ENCODE measurements at places on chromosomes 4 and X.

- DNase-seq, result peak; percentile 42
Observed at GRCh38 chr4:15955670-15956069, 7.3 kb downstream of the FGFBP2 start.

DNA sequence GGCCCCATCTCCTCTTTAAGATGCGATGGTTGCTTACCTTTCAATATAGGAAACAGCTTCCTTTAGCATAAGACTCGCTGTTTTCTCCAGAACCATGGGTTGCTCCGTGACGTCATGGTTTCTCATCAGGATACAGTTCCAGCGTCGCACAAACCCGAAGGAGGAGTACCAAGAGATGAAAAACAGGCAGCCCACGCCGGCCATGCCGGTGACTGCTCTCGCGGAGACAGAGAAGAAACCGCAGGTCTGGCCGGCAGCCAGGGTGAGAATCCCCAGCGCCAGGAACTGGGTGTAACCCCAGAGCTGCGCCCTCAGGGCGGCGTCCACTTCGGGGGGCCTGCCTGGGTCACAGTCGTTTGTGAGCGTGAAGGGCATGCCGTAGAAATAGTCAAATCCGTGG is 11.4 kb downstream of the ARSD start:
- no peak for DNase-seq

- no peak for DNase-seq
Observed at GRCh38 chrX:150308532-150309157, 54.5 kb upstream of the MAMLD1 start.

DNA sequence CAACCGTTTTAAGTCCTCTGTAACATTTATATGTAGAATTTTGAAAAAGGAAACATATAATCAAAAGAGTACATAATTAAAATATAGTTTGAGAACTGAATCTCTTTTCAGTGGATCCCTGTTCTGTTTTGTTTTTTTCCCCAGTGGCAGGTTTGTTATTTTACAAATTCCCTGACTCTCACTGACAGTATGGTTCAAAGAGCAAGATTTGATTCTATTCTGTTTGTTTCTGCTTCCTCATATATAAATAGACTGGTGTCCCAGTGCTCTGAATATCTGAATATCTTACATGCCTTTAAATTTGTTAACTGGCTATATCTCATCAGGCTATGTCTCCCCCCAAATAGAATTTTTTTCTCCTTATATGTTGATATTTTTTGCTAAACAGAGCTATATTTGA is 16.6 kb downstream of the SULT1E1 start:
- no peak for DNase-seq

DNA sequence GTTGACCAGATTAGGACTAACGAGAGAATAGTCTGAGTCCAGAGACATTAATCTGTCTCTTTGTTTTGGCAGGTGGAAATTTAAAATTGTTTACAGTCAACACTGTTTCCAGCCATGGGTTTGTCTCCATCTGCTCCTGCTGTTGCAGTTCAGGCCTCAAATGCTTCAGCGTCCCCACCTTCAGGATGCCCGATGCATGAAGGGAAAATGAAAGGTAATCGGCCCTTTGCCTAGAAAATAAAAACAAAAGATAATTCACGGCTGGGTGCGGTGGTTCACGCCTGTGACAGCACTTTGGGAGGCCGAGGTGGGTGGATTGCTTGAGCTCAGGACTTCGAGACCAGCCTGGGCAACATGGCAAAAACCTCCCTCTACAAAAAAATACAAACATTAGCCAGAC is 815 bp downstream of the HCCS start:
- no peak for DNase-seq

- DNase-seq, result no peak
Observed at GRCh38 chr4:108398316-108398715, 222.1 kb upstream of the RPL34 start.

DNA sequence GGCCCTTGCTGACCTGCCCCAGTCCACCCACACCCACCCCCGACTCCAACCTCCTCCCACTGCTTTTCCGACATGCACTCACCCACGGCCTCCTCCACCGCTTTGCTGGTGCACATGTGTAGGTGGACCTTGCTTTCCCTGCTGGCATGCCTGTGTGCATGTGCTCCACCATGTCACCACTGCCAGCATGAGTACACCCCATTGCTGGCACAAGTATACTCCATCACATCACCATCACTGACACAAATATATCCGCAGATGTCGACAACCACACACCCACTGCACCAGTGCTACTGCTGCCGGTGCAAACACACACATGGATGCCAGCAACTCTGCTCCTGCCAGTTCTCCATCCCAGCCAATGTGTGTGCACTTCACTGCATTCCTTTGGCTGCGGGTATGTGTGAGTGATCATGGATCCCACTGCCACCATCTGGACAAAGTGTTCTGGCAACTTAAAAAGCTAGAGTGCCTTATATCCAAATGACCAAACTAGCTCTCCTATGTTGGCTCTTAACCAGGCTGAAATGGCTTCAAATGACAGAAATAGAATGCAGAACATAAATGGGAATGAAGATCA is 1072.3 kb downstream of the RAPGEF2 start:
- DNase-seq, result no peak

- DNase-seq, result peak; percentile 81
Observed at GRCh38 chr4:1763550-1764080, 29.5 kb upstream of the FGFR3 start.

DNA sequence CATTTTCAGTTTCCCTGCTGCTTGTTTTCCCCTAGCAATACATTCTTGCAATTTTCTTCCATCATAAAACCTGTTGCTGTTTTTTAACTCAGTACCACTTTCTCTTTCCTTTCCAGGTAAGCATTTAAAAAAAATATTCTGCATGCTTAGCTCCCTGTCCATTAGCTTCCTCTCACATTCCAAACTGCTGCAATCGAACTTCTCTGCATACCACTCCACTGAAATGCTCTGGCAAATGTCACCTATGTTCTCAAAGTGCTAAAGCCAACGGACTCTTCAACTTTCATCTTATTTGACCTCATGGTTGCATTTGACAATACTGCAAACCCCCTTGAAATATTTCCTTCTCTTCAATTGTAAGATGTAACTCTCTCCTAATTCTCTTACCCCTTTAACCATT is 192.7 kb downstream of the ANAPC10 start:
- no peak for DNase-seq

Measured in GM23248 (cell line).